ENCODE measurements at places on chromosomes 7 and 10.

DNA sequence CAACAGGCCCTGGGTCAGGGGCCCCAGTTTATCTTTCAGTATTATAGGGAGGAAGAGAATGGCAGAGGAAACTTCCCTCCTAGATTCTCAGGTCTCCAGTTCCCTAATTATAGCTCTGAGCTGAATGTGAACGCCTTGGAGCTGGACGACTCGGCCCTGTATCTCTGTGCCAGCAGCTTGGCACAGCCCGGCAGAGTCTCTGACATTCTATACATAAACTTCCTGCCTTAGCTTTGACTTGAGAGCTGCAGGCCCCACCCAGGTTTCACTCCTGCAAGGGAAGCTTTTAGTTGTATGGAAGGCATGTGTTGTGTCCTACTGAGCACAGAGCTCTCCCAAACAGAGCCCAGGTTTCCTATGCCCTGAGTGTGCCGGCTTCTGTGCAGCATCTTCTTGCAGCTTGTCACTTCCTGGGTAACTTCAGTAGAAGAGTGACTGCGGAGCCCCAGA is 205.6 kb upstream of the PRSS58 start:
- no peak for DNase-seq

DNA sequence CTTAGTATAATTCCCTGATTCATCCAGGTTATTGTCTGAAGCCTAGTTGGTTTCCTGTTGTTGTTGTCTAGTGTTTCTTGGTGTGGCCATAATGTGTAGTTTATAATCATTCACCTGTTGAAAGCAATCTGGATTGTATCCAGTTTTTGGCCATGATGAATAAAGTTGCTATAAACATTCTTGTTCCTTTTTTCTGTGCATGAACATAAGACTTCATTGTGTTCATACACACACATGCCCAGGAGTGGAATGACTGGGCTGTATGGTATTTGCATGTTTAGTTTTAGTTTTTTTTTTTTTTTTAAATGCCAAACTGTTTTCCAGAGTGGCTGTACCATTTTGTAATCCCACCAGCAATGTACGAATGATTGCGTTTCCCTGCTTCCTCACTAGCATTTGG is 349.8 kb downstream of the SDK1 start:
- DNase-seq = no peak

- no peak for DNase-seq
Observed at GRCh38 chr7:20916311-20916710, 129.6 kb upstream of the SP8 start.

DNA sequence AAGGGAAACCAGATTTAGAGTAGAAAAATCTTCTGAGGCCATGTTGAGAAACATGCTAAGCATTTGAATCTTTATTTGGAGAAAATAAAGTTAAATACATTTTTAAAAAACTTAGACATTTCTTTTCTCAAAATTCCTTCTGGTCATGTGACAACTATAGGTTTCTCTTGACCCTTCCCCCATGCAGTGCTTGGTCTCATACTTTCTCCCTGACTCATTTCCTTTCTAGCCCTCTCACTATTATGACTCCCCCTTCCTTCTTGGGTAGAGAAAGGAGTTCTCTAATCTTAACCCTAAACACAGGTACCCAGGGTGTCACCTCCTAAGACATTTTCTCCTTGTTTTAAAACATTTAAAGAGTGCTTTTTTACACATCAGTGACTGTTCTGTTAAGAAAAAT is 179.5 kb upstream of the TMEM106B start:
- DNase-seq = no peak

GRCh38 chr10:76572021-76572420 is 1065.6 kb downstream of the KCNMA1 start:
- DNase-seq = no peak

DNA sequence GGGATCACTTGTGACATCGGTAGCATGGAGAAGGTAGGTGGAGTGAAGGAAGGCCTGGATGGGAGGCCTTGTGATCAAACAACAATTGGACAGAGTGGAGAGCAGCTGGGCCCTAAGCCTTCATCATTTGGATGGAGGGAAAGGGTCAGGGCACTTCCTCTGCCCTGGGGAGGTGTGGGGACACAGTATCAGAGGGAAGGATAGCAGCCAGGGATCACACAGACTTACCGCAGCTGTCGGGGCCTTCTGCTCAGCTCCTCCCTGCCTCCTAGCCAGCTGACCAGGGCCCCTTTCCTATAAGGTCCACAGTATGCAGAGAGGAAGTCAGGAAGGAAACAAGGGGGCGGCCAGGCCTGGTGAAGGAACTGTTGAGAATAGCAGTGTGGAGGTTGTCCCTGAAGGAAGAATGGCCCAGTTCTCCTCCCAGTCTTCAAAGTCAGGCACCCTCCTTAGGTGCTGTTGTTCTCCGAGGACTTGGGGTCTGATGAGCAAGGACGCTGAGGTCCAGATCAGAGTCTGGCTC is 62.1 kb downstream of the ABCC2 start:
- DNase-seq = no peak

DNA sequence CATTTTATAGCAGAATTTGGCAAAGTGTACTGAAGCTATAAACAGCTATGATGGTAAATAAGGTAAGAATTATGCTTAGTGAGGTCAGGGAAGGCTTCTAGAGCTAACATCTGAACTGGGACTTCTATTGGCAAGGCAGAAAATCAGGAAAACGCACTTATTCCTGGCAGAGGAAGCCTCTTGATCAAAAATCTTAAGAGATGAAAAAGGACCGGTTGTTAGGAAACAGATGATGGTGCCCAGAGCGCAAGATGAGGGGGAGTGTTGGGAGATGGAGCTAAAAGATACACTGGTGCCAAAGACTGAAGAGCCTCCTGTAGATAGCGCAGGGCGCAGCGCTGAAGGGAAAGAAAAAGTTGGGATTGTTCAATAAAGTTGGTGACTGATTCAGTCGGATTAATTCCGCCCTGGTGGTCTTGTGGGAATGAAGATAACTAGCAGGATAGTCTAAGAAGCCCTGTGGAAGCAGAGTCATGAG is 550 bp upstream of the CALU start:
- no peak for DNase-seq
